T-helper 9 cell (primary cell): ENCODE measurements at places on chromosomes 1 and 21.

DNA sequence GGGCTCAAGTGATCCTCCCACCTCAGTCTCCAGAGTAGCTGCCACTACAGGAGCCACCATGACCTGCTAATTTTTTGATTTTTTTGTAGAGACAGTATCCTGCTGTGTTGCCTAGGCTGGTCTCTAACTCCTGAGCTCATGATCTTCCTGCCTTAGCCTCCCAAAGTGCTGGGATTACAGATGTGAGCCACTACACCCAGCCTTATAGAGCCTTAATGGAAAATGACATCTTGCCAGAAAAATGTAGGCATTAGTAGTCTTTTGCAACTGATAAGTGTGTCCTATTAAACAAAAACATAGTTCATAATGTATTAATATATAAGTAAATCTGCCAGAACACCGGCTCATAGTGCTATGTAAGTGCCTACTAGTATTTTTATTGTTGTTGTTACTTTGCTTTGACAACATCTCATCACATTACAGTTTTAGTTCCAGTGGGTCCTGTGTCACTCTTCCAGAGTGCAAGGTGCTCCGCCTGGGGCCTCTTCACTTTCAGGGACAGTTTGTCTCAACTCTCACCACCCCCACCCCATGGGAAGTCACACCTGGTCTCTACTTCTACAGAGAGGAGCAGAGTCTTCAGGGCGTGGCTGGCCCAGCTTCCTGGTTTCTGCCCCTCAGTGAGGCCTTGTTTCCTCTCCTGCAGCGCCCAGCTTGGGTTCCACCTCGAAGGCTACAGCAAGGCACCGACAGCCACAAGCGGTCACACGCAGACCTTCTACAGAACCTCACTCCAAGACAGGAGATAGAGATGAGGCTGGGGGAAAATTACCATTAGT, 30.1 kb downstream of the RHOU start:
- DNase-seq, result peak; percentile 6

- DNase-seq, result no peak
Measured at GRCh38 chr21:34707876-34708325, 39.1 kb downstream of the CLIC6 start.

GRCh38 chr1:14511796-14512585, 86.5 kb upstream of the KAZN start:
- DNase-seq, result no peak

GRCh38 chr1:244118109-244118761, 67.2 kb downstream of the ZBTB18 start:
- no peak for DNase-seq

- DNase-seq, result peak; percentile 71
Measured at GRCh38 chr1:201481761-201482493, 12.9 kb upstream of the PHLDA3 start.

DNA sequence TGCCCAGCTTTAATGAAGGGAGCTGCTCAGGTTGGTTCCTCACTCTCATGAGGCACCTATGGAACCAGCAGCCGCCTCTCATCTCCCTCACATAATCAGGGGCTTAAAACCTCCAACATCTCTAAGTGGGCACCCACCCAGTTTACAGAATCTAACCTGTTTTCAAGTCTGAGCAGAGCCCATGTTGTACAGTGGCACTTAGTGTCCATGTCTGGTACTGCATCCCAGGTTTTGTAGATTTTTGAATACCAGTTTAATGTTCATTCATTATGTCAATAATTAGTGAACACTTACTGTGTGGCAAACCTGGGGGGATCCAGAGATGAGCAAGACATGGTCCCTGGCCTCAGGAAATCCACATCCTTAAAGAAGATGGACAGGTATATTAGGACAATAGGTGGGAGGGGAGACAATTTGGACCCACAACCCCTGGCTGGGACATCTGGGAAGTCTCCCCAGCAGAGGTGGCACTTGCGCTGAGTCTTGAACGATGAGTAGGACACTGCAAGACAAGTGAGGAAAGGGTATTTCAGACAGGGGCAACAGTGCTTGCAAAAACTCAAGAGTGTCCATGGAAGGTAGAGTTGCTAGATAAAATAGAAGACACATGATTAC, 83.3 kb downstream of the LACTBL1 start:
- DNase-seq, result no peak

GRCh38 chr1:44326024-44326701, 28.9 kb downstream of the ERI3 start:
- no peak for DNase-seq

- no peak for DNase-seq
Measured at GRCh38 chr1:176885751-176886150, 278.8 kb downstream of the ASTN1 start.

GRCh38 chr1:216500273-216500967, 77.2 kb upstream of the USH2A start:
- no peak for DNase-seq

DNA sequence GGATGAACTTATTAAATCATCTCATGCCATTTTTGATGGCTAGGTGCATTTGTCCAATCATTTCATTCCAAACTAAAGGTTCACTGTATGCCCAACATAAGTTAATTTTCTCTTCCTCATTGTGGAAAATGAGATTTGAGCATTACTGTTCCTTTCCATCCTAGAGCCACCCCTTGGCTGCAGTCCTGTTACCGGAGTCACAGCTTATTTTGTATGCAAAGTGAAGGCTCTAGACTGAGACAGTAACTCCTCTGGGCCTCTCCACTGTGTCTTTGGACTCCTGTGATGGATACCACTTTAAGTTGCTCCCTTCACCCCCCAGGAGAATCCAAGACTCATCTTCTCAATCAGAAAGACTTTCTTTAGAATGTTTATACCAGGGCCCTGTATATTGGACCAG, 59.7 kb downstream of the FGGY start:
- DNase-seq, result no peak

DNA sequence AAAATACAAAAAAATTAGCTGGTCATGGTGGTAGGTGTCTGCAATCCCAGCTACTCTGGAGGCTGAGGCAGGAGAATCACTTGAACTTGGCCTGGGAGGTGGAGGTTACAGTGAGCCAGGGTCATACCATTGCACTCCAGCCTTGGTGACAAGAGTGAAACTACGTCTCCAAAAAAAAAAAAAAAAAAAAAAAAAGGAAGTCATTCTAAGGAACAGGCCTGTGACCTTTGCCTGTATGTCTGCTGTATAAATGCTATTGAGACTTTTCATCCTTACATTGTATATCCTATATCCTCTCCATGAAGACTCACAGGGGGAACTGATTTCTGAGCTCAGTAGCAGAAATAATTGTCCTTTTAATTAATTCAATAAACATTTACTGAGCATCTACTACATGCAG, 7.5 kb upstream of the CTPS1 start:
- no peak for DNase-seq

- no peak for DNase-seq
Measured at GRCh38 chr1:154272999-154273563, 652 bp downstream of the HAX1 start.

- DNase-seq, result no peak
Measured at GRCh38 chr1:21630571-21631343, 38.4 kb downstream of the RAP1GAP start.

DNA sequence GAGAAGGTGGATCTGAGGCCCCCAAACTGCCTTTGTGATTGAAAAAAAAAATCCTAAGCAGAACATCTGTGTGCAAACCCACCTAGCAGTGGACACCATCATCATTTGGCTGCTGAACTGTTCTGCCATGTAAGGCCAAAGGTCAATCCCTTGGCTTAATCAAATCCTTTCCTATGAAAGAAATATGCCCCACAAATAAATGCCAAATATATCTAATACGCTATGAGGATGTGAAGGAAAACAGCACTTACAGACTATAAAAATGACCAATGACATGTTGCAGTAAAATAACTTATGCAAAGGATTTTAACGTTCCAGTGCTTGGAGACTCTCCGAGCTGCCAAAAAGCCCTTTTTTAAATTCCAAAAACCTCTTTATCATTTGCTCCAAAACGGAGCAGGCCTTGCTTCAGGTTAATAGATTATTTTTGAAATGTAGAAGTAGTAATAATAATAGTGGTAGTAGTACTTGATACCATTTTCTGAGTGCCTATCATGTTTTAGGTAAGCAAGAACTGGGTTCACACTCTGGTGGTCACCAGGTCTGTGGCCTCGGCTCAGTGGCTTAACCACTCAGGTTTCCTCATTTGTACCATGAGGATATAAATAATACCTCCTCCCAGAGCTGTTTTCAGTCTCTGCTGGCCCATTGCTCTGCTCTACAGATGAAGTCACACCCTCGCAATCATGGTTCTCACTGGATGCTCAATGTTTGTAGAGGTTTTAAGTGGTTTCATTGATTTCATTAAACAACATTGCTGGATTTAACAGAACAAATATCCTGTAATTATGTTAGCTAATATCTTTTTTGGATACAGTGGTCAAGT, 47.9 kb upstream of the EDEM3 start:
- DNase-seq, result no peak

DNA sequence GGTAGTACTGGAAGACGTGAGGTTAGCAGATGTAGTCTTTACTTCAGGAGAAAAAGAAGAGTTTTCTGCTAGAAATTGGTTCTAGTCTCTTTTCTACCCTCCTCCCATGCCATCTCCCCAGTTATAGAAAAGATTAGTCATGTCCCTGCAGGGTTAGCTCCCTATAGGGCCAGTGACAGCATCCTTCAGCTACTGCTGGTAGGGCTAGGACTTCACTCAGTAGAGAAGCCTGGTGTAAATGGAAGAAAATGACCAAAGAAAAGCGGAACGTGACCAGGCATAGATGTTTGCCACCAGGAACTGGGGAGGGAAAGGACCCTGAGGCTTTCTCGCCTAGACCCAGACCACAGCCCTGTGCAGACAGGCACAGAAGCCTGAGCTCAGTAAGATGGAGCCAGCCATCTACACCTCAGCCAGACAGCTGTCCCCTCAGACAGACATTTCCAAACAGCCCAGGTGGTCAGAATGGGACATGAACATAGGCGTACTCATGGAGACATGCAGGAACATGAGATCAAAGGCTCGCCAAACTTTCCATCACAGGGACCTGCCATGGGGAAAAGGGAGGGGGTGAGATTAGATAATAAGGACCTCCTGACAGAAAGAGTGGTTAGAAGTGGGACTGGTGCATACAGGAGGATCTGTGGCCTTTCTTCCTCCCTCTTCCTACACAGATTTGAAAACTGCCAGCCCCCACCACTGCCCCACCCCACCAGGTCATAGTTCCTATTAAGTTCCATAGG, 23.5 kb upstream of the SLAMF9 start:
- DNase-seq, result no peak

GRCh38 chr1:150760013-150760412, 5.6 kb downstream of the CTSS start:
- no peak for DNase-seq

- DNase-seq, result no peak
Measured at GRCh38 chr1:33719326-33719725, 144.6 kb upstream of the HMGB4 start.
